ENCODE measurements at places on chromosomes 4 and X.

DNA sequence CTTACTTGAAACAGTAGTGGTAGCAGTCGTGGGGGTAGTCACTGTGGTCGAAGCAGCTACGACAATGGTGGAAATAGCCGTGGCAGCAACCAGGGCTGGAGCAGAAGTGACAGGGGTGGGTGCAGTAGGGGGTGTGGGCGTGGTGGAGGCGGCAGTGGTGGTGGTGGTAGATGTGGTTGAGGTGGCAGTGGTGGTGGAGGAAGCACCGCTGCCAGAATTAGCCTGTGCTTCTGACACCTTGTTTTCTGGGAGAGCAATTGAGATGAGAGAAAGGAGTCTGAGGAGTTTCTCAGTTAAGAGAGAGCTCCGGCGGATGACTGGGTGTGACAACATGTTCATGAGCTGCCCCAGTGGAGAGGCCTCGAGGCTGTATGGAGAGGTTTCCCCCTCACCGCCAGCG is 113.5 kb upstream of the HSD17B10 start:
- DNase-seq: no peak

DNA sequence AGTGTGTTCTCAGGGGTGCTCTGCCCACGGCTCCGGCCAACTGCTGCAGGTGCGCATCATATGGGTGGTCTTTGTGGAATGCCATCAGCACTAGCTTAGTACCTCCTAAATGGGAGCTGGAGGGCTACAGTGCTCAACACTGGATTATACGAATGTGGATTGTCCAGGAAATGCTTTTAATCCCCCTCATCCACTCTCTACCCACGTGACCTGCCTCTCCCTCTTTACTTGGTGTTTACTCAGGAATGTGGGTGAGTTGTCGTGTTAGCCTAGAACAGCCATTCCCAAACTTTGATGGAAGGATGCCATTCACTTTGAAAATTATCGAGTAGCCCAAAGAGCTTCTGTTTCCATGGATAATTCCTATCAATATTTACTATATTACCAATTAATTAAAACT is 150.8 kb downstream of the PTTG2 start:
- no peak for DNase-seq

GRCh38 chr4:150127757-150128156 is 49.5 kb downstream of the DCLK2 start:
- no peak for DNase-seq

GRCh38 chrX:68372665-68373064 is 60.6 kb downstream of the OPHN1 start:
- DNase-seq: no peak

DNA sequence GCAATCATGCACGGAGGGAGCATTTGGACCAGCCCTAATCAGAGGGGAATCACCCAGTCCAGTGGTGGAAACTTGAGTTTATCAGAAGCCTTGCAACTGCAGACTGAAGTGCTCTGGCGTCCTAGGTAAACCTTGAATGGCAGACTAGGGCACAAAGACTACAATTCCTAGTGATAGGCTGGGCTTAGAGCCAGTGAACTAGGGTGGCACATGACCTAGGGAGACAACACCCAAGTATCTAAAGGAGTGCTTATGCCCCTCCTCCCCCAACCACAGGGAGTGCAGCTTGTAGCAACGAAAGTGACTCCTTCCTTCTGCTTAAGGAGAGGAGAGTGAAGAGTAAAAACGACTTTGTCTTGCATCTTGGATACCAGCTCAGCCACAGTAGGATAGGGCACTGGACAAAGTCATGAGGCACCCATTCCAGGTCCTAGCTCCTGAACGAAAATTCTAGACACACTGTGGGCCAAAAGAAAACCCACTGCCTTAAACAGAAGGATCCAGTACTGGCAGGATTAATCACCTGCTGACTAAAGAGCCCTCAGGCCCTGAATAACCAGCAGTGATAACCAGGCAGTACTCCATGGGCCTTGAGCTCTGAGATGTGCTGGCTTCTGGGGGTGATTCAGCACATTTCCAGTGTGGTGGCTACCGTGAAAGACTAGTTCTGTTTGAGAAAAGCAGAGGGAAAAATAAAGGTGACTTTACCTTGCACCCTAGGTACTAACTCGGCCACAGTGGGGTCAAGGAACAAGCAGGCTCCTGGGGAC is 58.7 kb upstream of the STARD8 start:
- no peak for DNase-seq

DNA sequence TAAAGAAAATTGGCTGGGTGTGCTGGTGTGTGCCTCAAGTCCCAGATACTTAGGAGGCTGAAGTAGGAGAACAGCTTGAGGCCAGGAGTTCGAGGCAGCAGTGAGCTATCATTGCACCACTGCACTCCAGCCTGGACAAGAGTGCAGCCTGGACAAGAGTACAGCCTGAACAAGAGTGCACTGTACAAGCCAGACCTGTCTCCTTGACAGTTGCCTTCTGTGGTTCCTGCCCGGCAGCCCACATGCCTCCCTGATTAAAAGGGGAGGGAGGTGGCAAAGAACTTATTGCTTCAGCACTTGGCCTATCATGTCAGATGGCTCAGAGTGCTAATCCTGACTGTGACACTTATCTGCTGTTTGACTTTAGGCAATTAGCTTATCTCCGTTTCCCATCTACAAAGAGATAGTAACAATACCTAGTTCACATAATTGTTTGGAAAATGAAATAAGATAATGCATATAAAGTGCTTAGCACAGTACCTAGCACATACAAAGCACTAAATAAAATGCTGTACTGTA is 249.1 kb downstream of the DCLK2 start:
- DNase-seq: no peak

DNA sequence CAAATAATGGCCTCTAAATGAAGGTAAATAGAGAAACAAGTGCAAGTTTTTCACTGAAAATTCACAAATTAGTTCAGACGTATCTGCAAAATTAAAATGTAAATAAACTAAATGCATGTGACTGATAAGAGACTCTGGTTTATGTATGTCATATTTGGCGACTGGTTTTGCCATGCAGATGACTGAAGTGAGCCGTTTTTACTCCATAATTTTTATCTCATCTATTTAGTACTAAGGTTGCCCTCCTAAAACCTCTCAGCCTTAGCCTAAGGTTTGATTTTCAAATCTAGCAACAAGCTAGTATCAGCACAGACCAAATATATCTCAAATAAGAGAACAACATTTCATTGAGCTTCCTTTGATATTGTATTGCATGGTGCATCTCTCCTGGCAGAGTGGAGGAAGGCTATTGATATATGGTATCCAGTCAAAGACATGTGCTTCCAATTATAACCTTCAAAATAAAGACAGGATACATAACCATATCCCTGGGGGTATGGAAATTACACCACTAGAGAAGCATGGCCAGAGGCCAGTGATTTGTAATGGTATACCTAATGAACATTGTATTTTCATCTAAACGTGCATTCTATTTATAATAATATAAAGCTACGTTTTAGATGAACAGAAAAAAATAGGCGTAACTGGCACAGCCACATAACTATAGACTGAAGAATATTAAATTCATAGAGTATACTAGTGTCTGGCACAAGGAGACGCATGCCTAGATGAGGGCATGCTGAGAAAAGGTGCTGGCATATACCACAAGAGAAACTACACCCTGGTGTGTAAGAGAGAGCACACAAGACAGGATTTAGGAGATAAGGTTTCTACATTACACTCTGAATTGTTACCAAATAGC is 392.6 kb upstream of the INTU start:
- no peak for DNase-seq

GRCh38 chr4:110612631-110613269 is 10.1 kb downstream of the PITX2 start:
- DNase-seq: no peak

- DNase-seq: no peak
Measured at GRCh38 chrX:96756491-96756890, 71.8 kb downstream of the DIAPH2 start.

DNA sequence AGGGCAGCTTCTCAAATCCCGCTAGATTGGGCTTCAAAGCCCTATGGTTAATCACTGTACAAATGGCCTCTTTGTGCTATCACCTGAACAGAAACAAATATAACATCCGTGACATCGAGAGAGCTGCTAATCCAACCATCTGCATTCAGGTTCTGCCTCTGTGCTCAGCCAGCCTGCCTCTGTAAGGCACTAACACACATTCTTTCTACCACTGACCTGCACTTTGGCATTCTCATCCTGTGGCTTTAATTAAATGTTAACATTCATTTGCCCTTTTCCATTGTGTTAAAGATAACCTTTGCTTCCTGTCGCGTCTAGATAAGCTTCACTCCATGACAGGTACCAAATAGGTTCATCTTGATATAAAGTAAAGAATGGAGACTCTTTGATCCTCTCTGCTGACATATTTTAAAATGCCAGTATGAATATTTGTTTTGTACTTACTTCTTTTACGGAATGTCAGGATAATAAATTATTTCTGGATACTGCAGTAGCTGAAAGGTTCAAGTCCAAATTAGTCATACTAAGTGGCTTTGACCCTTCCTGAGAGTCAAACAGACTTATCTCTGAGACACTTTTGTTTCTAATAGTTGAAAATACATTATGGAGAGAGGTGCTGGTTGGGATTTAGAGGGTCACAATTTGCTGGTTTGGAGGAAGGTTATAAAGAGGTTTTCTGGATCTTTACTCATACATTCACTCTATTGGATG is 505.7 kb downstream of the PACRGL start:
- DNase-seq: no peak

DNA sequence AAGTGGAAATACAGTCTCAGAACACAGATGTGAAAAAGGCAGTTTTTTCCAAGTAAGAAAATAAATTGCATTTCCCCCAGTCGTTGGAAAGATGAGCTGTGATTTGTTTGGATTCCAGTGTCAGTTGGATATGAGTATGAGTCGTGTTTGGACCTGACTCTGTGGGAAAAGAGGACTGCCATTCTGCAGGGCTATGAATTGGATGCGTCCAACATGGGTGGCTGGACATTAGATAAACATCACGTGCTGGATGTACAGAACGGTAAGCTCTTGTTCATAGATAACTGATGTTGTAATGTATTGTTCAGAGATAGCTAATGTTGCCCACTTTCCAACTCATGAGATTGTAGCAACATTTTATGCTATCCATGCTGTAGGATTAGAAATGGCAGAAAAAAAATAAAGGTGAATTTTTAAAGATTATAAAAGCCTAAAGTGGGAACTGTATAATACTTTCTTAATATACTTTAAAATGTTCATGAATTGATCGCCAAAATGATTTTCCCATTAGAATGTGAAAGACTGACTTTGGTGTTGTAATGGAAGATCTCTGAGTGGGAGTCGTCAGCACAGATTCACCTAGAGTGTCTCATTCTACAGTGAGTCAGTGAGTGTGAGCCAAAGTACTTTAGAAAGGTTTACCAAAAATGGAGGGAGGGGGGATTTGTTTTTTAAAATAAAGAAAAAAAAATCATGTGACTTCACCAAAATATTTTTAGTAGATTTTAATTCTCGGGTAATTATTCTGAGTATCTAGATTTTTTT is 178.7 kb downstream of the DCTD start:
- no peak for DNase-seq

DNA sequence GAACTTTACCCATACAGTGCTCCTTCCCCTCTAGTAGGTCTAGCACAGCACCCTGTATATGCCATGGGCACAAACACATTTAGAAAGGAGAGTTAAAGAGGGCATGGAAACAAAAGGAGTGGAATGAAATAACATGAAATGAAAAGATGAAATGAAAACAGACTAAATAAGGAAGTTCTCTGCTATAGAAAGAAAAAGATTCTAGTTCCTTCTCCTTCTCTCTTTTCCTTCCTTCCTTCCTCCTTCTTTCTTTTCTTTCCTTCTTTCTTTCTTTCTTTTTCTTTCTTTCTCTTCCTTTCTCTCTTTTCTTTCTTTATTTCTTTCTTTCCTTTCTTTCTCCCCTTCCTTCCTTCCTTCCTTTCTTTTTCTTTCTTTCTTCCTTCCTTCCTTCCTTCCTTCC is 2197.4 kb downstream of the PCDH7 start:
- no peak for DNase-seq

- DNase-seq: no peak
Measured at GRCh38 chr4:172412851-172413580, 599.8 kb downstream of the GALNTL6 start.

GRCh38 chrX:45068569-45068968 is 132.1 kb downstream of the DIPK2B start:
- no peak for DNase-seq

DNA sequence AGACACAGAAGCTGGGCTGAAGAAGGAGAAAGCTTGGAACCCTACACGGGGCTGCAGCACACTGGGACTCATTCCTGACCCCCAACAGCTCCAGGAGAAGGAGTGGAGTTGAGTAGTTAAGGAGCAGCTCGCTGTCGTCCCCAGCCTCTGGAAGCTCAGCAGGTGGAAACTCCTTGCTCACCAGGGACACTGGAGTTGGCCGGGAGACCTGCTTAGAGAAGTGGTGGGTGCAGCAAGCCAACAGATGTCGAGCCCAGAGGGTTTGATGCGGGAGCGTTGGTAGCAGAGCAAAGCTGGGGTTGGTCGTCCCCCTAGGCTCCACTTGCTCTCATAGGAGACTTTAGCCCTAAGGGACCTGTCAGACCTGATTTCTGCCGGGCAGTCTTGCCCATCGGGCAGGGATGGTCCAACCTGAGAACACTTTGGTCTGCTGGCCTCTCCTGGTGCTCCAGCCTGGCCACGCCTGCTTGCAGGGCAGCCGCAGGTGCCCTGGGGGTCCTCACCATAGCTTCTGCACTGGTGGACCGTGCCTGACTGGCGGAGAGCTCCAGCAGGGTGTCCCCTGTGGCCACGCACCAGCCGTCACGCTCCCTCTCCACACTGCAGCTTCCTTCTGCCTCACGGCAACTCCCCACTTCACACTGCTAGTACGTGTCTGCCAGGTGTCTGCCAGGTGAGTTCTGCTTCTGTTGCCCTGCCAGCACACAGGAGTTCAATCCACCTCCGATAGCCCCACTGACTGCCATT is 353.7 kb downstream of the GASK1B start:
- no peak for DNase-seq

- DNase-seq: no peak
Measured at GRCh38 chr4:84691800-84692199, 108.9 kb downstream of the CDS1 start.

- no peak for DNase-seq
Measured at GRCh38 chr4:21742326-21742725, 206.2 kb downstream of the KCNIP4 start.

All from GM06990 (cell line).